Dermis microvascular lymphatic vessel endothelial cell (primary cell): ENCODE measurements at places on chromosomes 12 and 14. TPM values are rescaled to one million over a fixed set of nuclear protein-coding genes. Genes with fewer than 3 reads are reported as not detected.

GRCh38 chr14:104218361-104219180 is 80.2 kb downstream of the KIF26A start:
- no peak for DNase-seq

- no peak for DNase-seq
Observed at GRCh38 chr14:28483506-28483905, 283.1 kb upstream of the FOXG1 start.

GRCh38 chr14:102194856-102195255 is 55.2 kb downstream of the WDR20 start:
- DNase-seq = no peak

Gene EPYC
- total RNA-seq = not detected in 2 replicates

Gene POLE2
- 5.2 and 10.9 TPM in 2 replicates for total RNA-seq

DNA sequence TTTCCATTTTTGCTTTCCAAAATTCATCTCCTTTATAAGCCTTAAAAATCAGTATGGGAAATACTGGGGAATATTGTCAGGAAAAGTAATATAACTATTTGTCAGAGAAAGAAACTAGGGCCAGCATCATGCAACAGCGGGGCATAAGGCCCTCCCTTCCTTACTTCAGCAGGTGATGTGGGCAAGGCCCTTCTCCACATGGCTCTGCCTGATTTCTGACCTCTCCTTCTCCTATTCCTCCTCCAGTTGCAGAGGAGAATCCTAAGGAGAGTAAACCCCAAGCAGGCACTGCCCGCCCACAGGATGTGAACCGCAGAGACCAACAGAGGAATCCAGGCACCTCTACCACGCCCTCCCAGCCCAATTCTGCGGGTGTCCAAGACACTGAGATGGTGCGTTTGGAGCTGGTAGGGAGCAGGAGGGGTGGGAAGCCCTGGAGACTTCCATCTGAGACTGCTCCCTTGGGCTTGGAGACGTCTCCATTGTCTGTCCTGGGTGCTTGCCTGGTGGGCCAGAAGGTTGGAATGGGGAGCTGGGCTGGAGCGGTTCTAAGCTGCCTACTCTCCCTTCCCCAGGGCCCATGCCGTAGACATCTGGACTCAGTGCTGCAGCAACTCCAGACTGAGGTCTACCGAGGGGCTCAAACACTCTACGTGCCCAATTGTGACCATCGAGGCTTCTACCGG is 2.7 kb upstream of the SOAT2 start:
- DNase-seq = no peak

GRCh38 chr14:34322940-34323418 is 139.1 kb downstream of the SPTSSA start:
- DNase-seq = peak; percentile 36

DNA sequence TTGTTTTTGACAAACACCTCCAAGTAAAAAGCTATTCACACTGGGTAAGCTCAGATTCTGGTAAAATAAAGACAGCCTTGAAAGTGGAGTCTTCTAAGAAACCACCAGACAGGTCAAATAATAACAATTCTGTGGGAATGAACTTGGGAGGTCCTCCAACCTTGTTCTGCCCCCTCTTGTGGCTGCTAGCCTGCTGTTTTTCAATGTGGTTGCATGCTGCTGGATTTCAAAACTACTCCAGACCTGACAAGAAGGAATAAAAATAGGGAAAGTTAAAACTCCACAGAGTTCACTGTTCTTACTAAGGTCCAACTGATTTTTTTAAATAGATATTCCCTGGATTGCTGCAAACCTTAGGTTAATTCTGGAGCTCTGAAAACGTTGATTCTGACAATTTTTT is 32.2 kb upstream of the RIN3 start:
- DNase-seq = no peak

Gene NOVA1
- under 0.01 TPM in 1 of 2 replicates, not detected in the other for total RNA-seq

DNA sequence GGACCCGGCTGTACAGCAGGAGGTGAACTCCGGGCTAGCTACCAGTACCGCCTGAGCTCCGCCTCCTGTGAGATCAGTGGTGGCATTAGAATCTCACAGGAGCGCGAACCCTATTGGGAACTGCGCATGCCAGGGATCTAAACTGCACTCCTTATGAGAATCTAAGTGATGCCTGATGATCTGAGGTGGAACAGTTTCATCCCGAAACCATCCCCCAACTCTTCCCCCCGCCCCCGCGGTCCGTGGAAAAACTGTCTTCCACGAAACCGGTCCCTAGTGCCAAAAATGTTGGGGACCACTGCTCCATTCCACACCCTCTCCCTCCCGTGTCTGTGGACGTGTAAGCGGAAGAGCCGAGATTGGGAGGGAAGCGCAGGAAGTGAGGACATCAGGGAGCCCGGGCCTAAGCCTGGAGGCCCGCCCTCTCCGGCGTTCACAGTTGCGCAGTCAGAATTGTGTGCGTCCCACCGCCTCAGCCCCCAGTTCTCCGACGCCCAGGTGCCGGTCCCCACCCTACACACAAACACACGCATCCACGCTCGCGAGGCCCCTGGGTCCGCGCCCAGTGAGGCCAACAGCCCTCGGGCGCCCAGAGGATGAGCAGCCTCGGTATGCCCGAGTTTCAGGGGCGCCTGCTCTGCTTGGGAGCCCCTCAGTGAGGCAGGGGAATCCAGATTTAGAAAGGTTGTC is 1.8 kb upstream of the RNASE4 start:
- DNase-seq = peak; percentile 97

DNA sequence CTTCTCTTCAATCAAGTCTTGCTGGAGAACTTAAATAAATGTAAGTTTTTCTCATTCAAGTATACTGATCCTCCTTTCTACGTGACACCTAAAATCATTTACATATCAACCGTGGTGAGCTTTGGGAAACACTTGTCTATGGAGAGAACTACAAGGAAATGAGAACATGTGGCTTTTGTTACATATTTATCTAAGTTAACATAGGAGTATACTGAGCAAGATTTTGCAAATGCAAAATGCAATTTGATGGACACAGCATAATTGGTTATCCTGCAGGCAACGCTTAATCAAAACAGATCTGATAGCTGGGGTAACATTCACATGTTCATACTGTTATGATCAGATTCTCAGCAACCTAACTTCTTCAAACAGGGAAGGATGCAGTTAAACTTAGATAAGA is 376.3 kb downstream of the TMEM132D start:
- DNase-seq = no peak

GRCh38 chr14:104788873-104789663 is 6.5 kb downstream of the AKT1 start:
- no peak for DNase-seq

DNA sequence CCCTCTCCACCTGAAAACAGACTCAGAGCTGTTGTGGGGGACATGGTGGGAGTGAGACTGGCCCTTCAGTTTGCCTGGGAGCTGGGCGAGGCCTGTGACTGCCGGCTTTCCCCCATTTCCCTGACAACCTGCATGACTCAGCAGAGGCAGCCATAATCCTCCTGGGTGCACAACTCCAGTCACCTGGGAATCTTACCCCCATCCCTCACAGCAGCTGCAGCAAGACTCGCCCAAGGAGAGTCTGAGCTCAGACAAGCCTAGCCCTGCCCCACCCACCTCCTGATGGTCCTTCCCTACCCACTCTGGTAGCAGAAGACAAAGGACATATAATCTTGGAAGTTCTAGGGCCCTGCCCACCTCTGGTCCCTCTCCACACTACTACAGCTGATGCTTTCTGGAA is 207.3 kb upstream of the ARID2 start:
- no peak for DNase-seq

DNA sequence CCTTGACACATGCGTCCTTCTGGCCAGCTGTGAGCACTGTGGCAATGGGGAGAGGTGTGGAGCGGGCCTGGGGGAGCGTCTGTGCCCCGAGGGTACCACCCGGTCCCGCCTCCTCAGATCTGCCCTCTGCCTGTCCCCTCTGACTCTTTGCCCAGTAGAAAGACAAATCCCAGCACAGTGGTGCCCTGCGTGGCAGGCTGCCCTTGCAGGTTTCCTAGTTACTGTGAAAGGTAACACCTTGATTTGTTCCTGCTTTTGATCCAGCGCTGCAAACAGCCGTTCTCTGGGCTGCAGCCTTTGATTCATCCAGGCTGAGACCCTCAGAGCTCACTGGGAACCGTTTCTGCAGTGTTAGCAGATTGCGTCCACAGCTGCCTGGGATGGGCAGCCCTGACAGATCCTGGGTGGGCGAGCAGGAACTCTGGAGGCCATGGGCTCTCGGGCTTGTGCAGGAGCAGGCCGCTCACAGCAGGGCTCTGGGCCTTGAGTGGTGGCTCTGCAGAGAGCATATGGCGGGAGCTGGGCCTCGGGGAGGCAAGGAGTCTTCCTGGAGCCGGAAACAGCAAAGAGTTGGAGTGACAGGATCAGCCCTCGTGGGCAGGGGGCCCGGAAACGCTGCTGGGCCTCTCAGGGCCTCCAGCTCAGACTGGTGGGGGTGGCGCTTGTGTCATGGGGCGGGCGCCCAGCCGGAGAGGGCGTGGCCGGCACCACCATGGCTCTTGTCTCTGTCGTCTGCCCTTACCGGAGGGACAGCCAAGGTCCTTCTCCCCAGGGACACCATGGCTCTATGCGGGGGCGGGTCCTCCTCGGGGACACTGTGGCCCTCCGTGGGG is 16.6 kb downstream of the FBRSL1 start:
- peak; percentile 83 for DNase-seq

DNA sequence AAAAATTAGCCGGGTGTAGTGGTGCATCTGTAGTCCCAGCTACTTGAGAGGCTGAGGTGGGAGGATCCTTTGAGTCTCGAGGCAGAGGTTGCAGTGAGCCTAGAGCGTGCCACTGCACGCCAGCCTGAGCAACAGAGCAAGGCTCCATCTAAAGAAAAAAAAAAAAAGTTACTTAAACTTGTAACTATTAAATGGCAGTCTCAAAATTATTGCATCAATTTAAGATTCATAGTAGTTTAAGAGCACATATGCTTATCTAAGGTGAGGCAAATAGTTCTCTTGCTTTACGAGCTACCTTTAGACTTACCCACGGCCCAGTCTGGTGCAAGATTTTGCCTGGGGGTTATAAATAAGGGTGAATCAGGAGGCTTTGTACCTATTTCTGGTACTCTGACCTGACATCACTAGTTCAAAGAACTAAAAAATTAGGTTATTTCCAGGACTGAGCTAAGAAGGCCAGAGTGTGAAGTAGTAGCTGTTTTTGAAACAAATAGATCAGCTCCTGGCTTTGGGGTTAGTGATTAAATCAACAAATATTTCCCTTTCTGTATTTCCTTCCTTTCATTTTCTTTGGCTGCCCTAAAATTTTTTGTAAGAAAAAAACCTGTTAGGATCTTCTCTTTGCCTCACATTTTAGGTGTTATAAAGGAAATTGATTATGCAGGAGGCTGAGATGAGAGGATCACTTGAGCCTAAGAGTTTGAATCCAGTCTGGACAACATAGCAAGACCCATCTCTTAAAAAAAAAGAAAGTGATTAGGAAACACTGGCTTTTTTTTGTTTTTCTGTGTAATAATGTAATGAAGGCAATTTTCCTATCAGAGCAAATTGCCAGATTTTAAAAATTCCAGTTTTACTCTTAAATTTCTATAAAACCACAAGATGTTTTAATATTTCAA is 3.6 kb downstream of the MGAT2 start:
- DNase-seq = no peak

Gene TAS2R43
- total RNA-seq = 0.26 and 1.6 TPM in 2 replicates

GRCh38 chr12:24839268-24839791 is 109.6 kb downstream of the BCAT1 start:
- no peak for DNase-seq

DNA sequence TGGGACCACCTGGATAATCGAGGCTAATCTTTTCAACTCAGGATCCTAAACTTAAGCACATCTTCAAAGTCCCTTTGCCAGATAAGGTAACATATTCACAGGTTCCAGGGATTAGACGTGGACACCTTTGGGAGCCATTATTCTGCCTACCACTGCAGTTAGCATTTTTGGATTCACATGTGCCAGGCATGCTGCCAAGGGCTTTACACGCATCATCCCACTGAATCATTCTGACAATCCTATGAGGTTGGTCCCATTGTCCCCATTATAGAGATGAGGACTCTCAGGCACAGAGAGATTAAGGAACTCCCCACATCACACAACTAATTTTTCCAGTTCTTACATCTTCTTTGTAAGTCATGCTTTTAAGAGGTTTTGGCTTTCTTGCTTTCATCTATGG is 34.5 kb downstream of the RTN1 start:
- DNase-seq = no peak

DNA sequence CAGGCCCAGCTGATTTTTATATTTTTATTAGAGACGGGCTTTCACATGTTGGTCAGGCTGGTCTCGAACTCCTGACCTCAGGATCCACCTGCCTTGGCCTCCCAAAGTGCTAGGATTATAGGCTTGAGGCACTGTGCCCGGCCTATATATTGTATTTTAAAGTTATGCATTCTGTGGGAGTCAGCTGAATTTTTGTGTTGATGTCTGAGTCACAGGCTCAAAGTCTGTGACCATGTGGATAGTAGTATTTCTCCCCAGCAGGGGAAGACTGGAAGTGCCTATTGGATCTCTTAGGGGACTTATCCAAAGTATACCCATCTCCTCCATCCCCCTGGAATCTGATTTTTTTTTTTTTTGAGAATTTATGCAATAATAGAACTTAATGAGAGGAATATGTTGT is 43.8 kb upstream of the ATF1 start:
- no peak for DNase-seq

DNA sequence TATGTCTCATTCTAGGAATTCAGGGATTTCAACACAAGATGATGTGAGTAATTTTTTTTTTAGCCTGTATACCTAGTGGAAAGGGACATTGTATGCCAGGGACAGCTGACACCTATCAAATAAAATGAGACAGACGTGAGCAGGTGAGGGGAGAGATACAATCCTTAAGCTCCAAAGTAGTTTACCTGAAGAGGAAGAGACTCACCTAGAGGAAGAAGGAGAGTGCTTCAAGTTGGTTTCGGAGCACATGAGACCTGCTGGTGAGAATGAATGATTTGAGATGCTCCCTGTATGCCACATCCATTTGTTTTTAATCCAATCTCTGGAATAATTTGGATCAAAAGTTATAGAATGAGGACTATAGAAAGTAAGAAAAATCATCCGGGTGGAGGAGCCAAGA is 915.4 kb upstream of the FBXO33 start:
- DNase-seq = no peak

Gene MSRB3
- total RNA-seq = 43.6 and 44.7 TPM in 2 replicates

- DNase-seq = no peak
Observed at GRCh38 chr12:65670775-65671174, 153.5 kb upstream of the HMGA2 start.

GRCh38 chr14:65198346-65198745 is 96.0 kb upstream of the MAX start:
- DNase-seq = no peak

Gene DYRK4
- total RNA-seq = 23.6 and 46.8 TPM in 2 replicates

- DNase-seq = no peak
Observed at GRCh38 chr12:18872770-18873169, 134.9 kb downstream of the CAPZA3 start.

GRCh38 chr12:88834226-88834625 is 254.0 kb upstream of the KITLG start:
- no peak for DNase-seq

GRCh38 chr12:105622220-105622619 is 291.7 kb downstream of the C12orf75 start:
- no peak for DNase-seq

Gene PRH2
- not detected in 2 replicates for total RNA-seq

DNA sequence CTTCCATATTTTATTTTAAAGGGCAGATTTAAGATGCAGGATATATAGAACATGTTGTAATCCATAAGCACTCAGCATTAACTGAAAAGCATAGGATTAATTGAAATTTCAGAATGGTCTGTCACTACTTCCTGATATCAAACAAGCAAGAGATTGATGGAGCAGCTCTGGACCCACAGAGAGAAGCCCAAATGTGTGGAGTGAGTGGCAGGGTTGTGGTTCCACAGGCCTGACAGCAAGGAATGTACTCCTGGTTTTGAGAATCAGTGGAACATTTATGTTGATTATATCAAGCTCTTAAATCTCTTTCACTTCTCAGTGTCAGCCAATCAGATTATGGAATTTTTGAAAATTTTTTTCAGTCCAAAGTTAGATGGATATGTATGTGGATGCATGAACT is 267.6 kb upstream of the PRICKLE1 start:
- no peak for DNase-seq
